CD4-positive, alpha-beta T cell (primary cell): ENCODE measurements at places on chromosomes 5 and 9.

- no peaks in the 10 kb centered on the region for H3K4me1 ChIP-seq
- no peaks in the 10 kb centered on the region for H3K27me3 ChIP-seq
- DNase-seq: no peak
- H3K4me3 ChIP-seq: no peak overlapping the region
- H3K27ac ChIP-seq: no peak overlapping the region
These were observed 614.5 kb downstream of the MAT2B start for GRCh38 chr5:164119806-164120447.

GRCh38 chr9:6567140-6567591 lies 78.4 kb downstream of the GLDC start:
- DNase-seq: peak; percentile 39
- H3K27me3 ChIP-seq: no peaks in the 10 kb centered on the region
- no peak overlapping the region for H3K4me3 ChIP-seq

GRCh38 chr5:36928947-36929346 lies 52.4 kb downstream of the NIPBL start:
- H3K27ac ChIP-seq: no peak overlapping the region
- H3K4me3 ChIP-seq: no peak overlapping the region
- H3K27me3 ChIP-seq: no peaks in the 10 kb centered on the region
- no peak for DNase-seq

DNA sequence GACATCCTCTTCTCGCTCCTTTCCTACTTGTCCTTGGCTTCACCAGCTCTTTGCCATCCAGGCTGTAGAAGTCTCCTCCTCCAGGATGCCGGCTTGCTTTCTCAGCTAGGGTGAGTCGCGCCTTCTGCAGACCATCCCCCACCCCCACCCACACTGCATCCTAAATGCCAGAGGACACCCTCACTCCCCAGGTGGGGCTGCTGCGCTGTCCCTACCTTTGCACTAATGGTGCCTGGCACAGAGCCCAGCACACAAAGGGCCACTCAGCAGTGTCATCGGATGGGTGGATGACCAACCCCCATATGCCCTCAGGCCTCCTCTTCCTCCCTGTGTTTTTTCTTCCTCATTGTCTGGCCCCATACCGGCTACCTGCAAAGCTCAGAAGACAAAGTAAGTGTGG lies 14.8 kb downstream of the IL9 start:
- no peaks in the 10 kb centered on the region for H3K36me3 ChIP-seq
- no peak overlapping the region for H3K4me3 ChIP-seq

- H3K27ac ChIP-seq: no peak overlapping the region
- no peaks in the 10 kb centered on the region for H3K36me3 ChIP-seq
- no peak overlapping the region for H3K4me3 ChIP-seq
- no peaks in the 10 kb centered on the region for H3K4me1 ChIP-seq
- H3K27me3 ChIP-seq: no peaks in the 10 kb centered on the region
These were observed 97.0 kb downstream of the TSSK1B start for GRCh38 chr5:113337515-113338415.

GRCh38 chr5:124040799-124041198 lies 528.8 kb downstream of the CSNK1G3 start:
- no peaks in the 10 kb centered on the region for H3K36me3 ChIP-seq
- no peak overlapping the region for H3K4me3 ChIP-seq
- H3K27ac ChIP-seq: no peak overlapping the region
- H3K4me1 ChIP-seq: no peaks in the 10 kb centered on the region

GRCh38 chr5:137831526-137831925 lies 36.1 kb upstream of the MYOT start:
- no peak overlapping the region for H3K27ac ChIP-seq
- no peaks in the 10 kb centered on the region for H3K4me1 ChIP-seq
- no peaks in the 10 kb centered on the region for H3K27me3 ChIP-seq
- no peak for DNase-seq
- no peak overlapping the region for H3K4me3 ChIP-seq

GRCh38 chr5:13143630-13144029 lies 800.9 kb downstream of the DNAH5 start:
- no peak overlapping the region for H3K27ac ChIP-seq
- H3K4me1 ChIP-seq: no peaks in the 10 kb centered on the region
- H3K27me3 ChIP-seq: no peaks in the 10 kb centered on the region
- no peak for DNase-seq
- H3K36me3 ChIP-seq: no peaks in the 10 kb centered on the region

- no peak for DNase-seq
- no peaks in the 10 kb centered on the region for H3K36me3 ChIP-seq
- no peak overlapping the region for H3K27ac ChIP-seq
- no peaks in the 10 kb centered on the region for H3K27me3 ChIP-seq
These were observed 157.4 kb downstream of the NR3C1 start for GRCh38 chr5:143245929-143246561.

DNA sequence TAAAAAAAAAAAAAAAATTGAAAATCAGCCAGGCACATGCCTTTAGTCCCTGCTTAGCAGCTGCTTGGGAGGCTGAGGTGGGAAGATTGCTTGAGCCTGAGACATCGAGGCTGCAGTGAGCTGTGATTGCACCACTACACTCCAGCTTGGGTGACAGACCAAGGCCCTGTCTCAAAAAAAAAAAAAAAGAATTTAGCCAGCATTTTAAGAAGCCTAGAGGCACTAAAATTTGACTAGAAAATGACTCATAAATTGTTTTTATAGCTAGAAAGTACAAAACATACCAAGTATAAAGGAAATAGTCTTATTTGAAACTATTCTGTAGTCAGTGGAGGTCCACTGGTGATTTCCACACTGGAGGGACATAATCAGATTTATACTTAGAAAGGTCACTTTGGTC lies 17.5 kb downstream of the LRRC70 start:
- H3K27me3 ChIP-seq: no peaks in the 10 kb centered on the region
- DNase-seq: no peak
- H3K36me3 ChIP-seq: peaks cover 11% of the 10 kb centered on the region
- H3K27ac ChIP-seq: no peak overlapping the region
- H3K4me1 ChIP-seq: no peaks in the 10 kb centered on the region

DNA sequence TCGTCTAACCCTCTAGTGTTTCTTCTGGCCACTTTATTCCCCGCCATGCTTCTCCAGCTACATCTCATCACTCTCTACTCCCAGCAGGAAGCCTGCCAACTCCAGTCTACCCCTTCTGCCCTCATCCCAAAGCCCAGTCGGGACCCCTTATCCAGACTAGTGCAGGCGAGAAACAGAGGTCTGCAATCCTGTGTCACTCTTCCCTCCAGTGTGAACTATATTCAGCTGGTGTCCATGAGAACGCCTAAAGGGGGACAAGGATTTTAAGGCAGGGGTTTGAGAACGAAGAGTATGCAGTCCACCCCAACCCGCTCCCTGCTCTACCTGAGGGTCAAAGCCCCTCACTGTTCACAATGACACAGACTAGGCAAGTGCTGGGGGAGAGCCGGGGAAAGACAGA lies 41.7 kb upstream of the GABRP start:
- H3K4me1 ChIP-seq: peaks cover 8% of the 10 kb centered on the region
- DNase-seq: no peak
- peaks cover 18% of the 10 kb centered on the region for H3K27me3 ChIP-seq
- H3K27ac ChIP-seq: no peak overlapping the region
- no peaks in the 10 kb centered on the region for H3K36me3 ChIP-seq

GRCh38 chr5:139789116-139789844 lies 6.3 kb upstream of the PSD2 start:
- no peak overlapping the region for H3K27ac ChIP-seq
- no peaks in the 10 kb centered on the region for H3K36me3 ChIP-seq
- no peak for DNase-seq
- peaks cover 28% of the 10 kb centered on the region for H3K27me3 ChIP-seq

- no peaks in the 10 kb centered on the region for H3K36me3 ChIP-seq
- H3K4me1 ChIP-seq: no peaks in the 10 kb centered on the region
- H3K4me3 ChIP-seq: no peak overlapping the region
- H3K27me3 ChIP-seq: no peaks in the 10 kb centered on the region
These were observed 315.2 kb upstream of the ATP10B start for GRCh38 chr5:161167016-161167767.

- H3K27ac ChIP-seq: no peak overlapping the region
- no peaks in the 10 kb centered on the region for H3K4me1 ChIP-seq
- H3K4me3 ChIP-seq: no peak overlapping the region
- no peak for DNase-seq
- H3K36me3 ChIP-seq: no peaks in the 10 kb centered on the region
These were observed 34.6 kb downstream of the PKD2L2 start for GRCh38 chr5:137923856-137924255.

GRCh38 chr5:6178846-6179532 lies 199.4 kb downstream of the MED10 start:
- H3K27ac ChIP-seq: no peak overlapping the region
- no peaks in the 10 kb centered on the region for H3K36me3 ChIP-seq
- DNase-seq: no peak
- H3K4me3 ChIP-seq: no peak overlapping the region
- H3K4me1 ChIP-seq: no peaks in the 10 kb centered on the region
- no peaks in the 10 kb centered on the region for H3K27me3 ChIP-seq

- no peaks in the 10 kb centered on the region for H3K36me3 ChIP-seq
- H3K27me3 ChIP-seq: no peaks in the 10 kb centered on the region
- H3K4me1 ChIP-seq: no peaks in the 10 kb centered on the region
- DNase-seq: no peak
- H3K27ac ChIP-seq: no peak overlapping the region
- H3K4me3 ChIP-seq: no peak overlapping the region
These were observed 1068.5 kb upstream of the CDH10 start for GRCh38 chr5:25713259-25713658.

GRCh38 chr5:178238711-178239592 lies 6.3 kb upstream of the PHYKPL start:
- H3K4me1 ChIP-seq: peaks cover 73% of the 10 kb centered on the region
- H3K27me3 ChIP-seq: no peaks in the 10 kb centered on the region
- no peak for DNase-seq
- no peak overlapping the region for H3K4me3 ChIP-seq

- no peaks in the 10 kb centered on the region for H3K36me3 ChIP-seq
- no peak overlapping the region for H3K4me3 ChIP-seq
- no peaks in the 10 kb centered on the region for H3K4me1 ChIP-seq
- H3K27me3 ChIP-seq: no peaks in the 10 kb centered on the region
- no peak overlapping the region for H3K27ac ChIP-seq
These were observed 96.8 kb upstream of the ITGA2 start for GRCh38 chr5:52892242-52892878.

GRCh38 chr5:54217826-54218503 lies 92.4 kb downstream of the ARL15 start:
- H3K36me3 ChIP-seq: no peaks in the 10 kb centered on the region
- no peak overlapping the region for H3K4me3 ChIP-seq
- no peak overlapping the region for H3K27ac ChIP-seq
- H3K4me1 ChIP-seq: no peaks in the 10 kb centered on the region

DNA sequence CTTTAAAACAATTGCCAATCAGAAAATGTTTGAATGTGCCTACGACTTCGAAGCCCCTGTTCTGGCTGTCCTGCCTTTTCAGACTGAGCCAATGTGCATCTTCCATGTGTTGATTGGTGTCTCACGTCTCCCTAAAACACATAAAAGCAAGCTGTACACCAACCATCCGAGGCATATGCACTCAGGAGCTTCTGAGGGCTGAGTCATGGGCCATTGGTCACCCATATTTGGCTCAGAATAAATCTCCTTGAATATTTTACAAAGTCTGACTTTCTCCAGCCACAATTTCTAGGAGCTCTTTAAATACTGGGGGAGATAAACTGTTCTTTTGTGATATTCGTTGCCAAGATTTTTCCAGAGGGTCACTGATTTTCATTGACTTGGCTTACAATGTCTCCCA lies 53.9 kb downstream of the C9orf57 start:
- H3K36me3 ChIP-seq: no peaks in the 10 kb centered on the region
- no peaks in the 10 kb centered on the region for H3K27me3 ChIP-seq
- no peak for DNase-seq
- H3K27ac ChIP-seq: no peak overlapping the region

- peak overlapping the region; percentile 82 for H3K4me3 ChIP-seq
- H3K4me1 ChIP-seq: peaks cover 20% of the 10 kb centered on the region
- no peak for DNase-seq
- no peaks in the 10 kb centered on the region for H3K27me3 ChIP-seq
- no peaks in the 10 kb centered on the region for H3K36me3 ChIP-seq
- H3K27ac ChIP-seq: no peak overlapping the region
These were observed 1.1 kb upstream of the SNX24 start for GRCh38 chr5:122844136-122844909.

GRCh38 chr5:14086261-14086660 lies 56.9 kb upstream of the TRIO start:
- no peak for DNase-seq
- no peaks in the 10 kb centered on the region for H3K4me1 ChIP-seq
- H3K4me3 ChIP-seq: no peak overlapping the region
